ENCODE measurements at places on chromosomes 2 and 18.

GRCh38 chr18:63936156-63936931 lies 12.8 kb upstream of the HMSD start:
- peak; percentile 17 for DNase-seq

- DNase-seq = no peak
Observed at GRCh38 chr2:96897491-96898134, 27.7 kb upstream of the SEMA4C start.

GRCh38 chr18:58208207-58208932 lies 164.3 kb downstream of the NEDD4L start:
- no peak for DNase-seq

DNA sequence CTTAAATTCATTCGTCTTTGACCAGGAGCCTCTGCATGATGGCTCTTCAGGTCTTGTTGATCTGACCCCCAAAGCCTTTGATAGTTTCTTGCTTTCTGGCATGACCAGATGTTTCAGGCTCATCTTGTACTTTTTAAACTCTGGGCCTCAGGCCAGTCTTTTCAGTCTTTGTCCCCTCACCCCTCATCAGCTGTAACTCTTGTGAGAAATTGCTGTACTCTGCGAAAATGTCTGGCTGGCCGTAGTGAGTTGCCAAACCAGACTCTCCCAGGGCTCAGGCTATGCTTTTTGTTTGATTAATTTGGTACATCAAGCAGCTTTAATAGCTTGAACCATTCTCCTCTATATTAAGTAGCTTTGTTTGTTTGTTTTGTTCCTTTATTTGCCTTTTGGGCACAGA lies 75.9 kb downstream of the BABAM2 start:
- no peak for DNase-seq

GRCh38 chr2:3172265-3172935 lies 205.2 kb downstream of the EIPR1 start:
- DNase-seq = no peak

DNA sequence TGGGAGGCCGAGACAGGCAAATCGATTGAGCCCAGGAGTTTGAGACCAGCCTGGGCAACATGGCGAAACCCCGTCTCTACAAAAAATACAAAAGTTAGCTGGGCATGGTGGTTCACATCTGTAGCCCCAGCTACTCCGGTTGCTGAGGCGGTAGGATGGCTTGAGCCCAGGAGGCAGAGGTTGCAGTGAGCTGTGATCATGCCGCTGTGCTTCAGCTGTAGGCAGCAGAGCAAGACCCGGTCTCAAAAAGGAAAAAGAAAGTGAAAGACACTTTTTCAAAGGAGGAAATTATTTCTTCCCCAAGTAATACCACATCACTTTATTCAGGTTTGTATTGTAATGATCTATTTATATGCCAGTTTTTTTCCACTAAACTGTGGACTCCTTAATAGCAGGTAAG lies 35.7 kb upstream of the TAF4B start:
- DNase-seq = peak; percentile 3

Data from activated T-helper 9 cell treated with anti-CD3 and anti-CD28 coated beads, Interleukin-2, amount 50 U/mL, for 16 hours (primary cell).